CD4-positive, alpha-beta T cell treated with Interleukin-6 at 100 ng/mL for 8 hours (primary cell): ENCODE measurements at places on chromosomes 12 and 14.

DNA sequence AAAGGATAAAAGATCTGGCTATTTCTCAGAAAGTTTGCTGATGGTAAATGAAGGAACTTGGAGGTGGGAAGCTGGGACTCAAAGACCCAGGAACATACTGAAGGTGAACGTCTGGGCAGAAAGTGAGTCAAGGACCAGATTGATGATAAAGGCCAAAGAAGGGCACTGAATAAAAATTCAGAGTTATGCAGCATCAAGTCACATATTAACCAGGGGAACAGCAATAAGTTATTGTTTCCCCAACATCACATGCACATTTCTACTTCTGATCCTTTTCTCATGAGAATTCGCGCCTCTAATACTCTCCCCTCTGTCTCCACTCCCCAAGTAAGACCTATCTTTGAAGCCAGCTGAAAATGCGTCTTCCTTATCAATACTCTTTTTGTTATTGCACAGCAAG is 71.8 kb upstream of the SLC35F4 start:
- DNase-seq = no peak

- no peak for DNase-seq
These were observed 120.3 kb downstream of the GPR135 start for GRCh38 chr14:59344691-59345455.

- no peak for DNase-seq
These were observed 2.0 kb upstream of the FKBP11 start for GRCh38 chr12:48927261-48927660.

DNA sequence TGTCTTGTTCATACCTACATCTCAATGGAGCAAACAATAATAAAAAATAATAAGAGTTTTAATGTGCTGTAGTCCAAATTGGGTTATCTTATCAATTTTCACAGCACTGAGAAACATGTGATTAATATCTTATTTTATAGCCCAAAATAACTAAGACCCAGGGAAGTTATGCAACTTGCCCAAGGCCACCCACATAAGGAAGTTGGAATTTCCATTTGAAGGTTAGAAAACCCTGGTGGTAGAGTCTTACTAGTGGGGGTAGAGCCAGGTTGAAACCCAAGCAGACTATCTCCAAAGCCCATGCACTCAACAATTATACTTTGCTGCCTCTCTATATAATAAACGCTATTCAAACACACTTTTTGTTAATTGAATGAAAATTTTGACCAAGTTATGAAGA is 270.0 kb upstream of the CAND1 start:
- no peak for DNase-seq

DNA sequence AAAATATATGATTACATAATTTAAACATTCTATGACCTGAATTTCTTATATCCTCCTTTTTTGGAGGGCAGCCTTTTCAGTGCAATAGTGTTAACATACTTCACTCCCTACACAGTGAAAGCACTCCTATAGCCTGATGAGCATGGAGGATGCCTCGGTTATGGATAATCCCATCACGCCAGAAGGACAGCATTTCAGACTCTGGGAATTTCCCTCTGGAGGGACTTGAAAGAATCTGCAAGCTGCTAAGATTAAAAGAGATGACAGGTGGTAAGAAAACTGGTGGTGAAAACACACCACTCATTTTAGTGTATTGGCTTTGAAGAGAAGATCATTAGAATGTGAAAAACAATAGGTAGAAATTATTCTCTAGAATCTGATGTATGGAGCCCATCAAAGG is 99.3 kb upstream of the LMNTD1 start:
- no peak for DNase-seq
